ENCODE measurements at places on chromosomes 16 and 17.
A peak's percentile ranks its signal among the peaks of the same experiment; 100 is the strongest.

DNA sequence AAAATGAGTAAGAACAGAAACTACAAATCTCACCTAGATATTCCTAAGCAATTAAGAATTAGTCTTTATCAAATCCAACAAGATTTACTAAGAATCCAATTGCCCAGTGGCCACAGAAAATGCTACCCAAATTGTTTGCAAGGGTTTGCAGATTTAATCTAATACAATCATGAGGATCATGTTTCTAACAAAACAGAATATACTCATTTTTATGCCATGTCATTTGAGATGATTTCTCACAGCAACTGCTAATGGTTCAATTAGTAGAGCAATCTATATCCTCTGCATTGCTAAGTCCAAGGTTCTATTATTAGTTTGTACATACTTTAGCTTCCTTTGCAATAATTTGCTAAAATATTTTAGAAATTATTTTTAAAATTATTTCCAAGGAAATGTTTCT is 41.2 kb downstream of the HELZ start:
- no peak for DNase-seq

DNA sequence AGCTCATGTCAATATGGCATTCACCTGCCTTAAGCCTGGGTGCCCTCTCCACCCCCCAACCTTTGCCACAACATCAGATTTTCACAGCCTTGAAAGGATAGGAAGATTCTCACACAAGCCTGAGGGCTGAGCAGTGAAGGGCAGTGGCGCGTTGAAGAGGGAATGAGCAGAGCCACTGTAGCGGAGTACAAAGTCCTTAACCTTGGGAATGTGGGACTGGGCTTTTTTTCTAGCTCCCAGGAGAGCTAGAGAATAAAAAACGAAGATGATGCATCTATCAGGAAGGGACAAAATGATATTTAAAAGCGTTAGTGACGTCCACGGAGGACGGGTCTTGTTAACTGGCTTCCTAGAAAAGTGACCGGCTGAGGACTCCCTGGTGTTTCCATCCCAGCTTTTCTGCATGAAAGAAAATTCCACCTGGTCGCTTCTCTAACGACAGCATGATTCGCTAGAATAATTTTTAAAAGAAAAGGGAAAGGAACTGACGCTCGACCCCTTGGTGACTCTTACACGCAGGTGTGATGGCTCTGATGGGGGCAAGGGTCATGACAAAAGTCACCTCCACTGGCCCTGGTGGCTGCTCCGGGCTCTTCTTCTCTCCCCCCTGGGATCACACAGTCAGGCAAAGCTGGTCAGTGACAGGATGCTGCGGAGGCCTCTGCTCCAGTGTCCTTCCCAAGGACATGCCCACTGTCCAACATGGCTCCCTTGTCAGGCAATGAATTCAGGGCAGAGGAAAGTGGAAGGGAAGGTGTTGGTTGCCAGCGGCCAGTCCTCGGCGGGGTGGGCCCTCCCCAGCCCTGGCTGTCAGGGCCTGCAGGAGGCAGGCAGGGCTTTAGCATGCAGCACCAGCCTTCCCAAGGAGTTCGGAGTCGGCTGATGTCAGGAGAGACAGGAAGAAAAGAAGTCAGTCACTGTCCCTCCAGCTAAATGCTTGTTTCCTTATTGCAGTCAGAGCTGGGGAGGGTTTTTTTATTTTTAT is 58.4 kb upstream of the IRX3 start:
- no peak for DNase-seq

DNA sequence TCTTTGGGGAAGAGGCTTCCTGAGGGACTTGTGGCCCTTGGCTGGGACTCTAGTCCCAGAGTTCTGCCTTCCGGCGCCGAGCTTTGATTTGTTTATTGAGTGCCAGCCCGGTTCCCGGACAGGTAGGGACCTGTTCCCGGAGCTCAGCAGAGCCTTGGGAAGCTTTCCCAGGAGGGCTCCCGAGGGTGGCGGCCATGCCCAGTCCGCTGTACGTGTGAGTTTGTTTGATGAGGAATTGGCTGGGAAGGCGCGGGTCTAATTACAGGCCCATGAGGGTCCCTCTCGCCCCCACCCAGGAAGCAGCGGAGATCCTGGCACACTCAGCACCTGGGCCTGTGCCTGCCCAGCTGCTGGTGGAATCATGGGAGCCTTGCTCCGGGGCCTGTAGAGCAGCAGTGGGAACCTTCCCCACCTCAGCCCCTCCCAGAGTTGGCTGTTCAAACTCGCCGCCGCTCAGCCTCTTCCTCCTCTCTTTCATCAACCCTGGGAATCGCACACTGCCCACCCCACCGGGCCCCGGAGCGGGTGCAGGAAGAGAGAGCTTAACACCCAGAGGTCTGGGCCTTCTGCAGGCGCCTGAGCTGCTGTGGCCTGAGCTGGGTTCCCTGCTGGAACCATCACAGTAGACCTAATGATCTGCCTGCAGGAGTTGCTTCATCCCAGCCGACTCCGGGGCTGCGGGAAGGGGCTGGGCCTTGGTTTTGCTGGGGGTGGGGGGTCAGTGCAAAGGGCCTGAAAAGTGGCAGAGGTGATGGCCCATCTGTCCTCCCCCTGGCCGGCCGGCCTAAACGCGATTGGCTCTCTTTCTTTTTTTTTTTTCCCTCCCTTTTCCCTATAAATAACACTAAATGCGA is 313.7 kb downstream of the SEC14L1 start:
- DNase-seq, result no peak

DNA sequence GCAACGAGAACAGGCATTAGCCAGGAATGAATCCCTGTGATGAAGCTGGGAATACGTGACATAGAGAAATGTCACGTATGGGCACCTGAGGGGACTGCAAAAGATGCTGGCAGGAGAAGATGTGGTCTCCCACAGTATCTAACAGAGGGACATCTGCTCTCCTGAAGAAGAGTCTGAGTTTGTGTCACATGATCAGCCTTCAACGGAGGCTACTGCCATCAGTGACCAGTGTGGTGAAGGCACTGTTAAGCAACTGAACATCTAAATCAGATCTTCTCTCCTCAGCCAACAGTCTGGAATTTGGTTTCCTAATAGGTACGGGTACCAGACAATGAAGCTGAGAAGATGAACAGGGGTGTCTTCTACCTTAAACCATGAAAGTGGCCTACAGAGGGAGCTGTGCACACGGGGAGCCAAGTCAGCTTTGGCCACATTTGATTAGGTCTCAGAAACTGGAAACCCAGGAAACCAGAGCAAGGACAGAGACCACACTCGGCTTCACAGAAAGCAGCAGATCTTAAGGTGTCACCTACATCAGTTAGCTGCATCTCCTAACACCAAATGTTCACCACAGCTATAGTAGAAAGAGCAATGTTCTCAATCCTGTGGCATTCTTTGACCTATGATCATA is 41.8 kb downstream of the BRD7 start:
- DNase-seq, result no peak

DNA sequence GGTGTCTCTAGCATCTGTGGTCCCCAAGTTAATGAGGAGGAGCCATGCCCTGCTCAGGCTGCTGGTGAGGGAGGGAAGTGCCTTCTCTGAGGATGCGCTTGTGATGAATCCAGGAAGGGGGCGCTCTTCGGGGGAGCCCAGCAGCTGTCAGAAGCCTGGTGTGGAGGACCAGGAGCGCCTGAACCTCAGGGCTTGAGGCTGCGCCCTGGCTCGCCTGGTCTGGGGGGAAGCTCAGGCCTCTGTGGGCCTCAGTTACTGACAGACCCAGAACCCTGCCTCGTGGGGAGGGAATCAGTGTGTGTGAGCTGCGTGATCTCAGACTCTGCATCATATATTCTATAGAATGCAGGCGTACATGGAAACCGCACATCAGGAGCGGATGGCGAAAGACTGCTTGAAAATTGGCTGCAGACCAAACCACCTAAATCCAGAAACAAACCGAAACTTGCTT is 126.1 kb downstream of the SEC14L1 start:
- DNase-seq, result no peak

- DNase-seq, result peak; percentile 23
Observed at GRCh38 chr17:33551911-33552310, 258.8 kb upstream of the ASIC2 start.

DNA sequence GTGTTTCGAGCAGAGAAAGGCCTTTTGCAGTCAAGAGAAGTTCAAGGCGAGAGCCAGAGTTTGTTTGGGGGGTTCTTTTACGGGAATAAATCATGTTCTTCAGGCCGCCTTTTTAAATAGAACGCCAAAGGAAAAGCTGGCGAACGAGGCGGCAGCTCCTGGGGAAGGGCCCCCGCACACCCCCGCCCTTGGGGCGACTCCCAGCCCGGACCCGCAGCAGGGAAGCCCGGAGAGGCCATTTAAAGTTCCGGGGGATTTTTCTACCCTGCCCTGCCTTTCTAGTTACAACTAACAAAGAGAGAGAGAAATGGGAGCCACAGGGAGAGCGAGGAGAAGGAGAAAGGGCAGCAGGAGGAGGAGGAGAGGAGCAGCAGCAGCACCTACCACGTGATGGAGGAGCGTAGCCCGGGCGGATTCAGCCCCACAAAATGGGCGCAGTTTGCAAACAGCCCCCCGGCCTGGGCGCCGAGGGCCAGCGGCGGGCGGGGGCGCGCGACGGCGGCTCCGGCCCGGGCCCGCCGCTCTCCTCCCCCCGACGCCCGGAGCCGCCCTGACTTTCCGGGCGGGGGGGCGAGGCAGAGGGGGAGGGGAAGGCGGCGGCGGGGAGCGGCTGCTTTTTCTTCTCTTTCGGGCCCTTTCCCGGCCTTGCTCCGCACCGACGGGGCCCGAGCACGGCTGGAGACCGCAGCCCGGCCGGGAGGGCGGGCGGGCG is 634 bp downstream of the KANSL1 start:
- DNase-seq, result peak; percentile 75

GRCh38 chr16:48845261-48845660 is 235.3 kb upstream of the N4BP1 start:
- no peak for DNase-seq

GRCh38 chr17:78101112-78101511 is 27.4 kb downstream of the TMC6 start:
- DNase-seq, result no peak

- no peak for DNase-seq
Observed at GRCh38 chr16:65574326-65574966, 452.6 kb upstream of the CDH11 start.

DNA sequence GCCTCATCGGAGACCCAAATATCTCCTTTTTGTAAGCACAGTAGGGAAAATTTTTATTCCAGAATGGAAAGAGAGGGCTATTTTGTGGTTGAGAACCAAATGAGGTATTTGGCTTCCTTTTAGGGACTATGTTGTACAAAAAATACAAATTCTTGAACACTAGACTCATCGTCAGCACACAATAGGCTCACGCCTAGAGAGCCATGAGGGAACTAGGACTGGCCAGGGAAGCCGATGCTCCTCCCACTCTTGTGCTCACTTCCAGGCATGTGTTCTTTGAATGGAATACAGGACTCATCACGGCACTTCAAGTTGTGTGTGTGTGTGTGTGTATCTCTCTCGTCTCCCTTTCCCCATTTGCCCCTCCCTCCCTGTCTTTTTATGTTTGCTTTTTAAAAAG is 17.8 kb upstream of the BLMH start:
- DNase-seq, result no peak

- no peak for DNase-seq
Observed at GRCh38 chr17:65287040-65287439, 149.9 kb downstream of the RGS9 start.

GRCh38 chr16:72878301-72879269 is 169.3 kb downstream of the ZFHX3 start:
- no peak for DNase-seq

GRCh38 chr17:4270736-4271135 is 7.0 kb upstream of the ANKFY1 start:
- no peak for DNase-seq

DNA sequence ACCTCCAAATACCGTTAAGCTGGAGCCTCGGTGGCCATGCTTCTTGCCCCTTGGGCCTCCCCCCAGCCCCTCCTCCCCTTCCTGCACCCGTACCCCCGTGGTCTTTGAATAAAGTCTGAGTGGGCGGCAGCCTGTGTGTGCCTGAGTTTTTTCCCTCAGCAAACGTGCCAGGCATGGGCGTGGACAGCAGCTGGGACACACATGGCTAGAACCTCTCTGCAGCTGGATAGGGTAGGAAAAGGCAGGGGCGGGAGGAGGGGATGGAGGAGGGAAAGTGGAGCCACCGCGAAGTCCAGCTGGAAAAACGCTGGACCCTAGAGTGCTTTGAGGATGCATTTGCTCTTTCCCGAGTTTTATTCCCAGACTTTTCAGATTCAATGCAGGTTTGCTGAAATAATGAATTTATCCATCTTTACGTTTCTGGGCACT is 928 bp downstream of the HBA1 start:
- DNase-seq, result no peak

- DNase-seq, result no peak
Observed at GRCh38 chr17:41728056-41728455, 6.4 kb downstream of the HAP1 start.

DNA sequence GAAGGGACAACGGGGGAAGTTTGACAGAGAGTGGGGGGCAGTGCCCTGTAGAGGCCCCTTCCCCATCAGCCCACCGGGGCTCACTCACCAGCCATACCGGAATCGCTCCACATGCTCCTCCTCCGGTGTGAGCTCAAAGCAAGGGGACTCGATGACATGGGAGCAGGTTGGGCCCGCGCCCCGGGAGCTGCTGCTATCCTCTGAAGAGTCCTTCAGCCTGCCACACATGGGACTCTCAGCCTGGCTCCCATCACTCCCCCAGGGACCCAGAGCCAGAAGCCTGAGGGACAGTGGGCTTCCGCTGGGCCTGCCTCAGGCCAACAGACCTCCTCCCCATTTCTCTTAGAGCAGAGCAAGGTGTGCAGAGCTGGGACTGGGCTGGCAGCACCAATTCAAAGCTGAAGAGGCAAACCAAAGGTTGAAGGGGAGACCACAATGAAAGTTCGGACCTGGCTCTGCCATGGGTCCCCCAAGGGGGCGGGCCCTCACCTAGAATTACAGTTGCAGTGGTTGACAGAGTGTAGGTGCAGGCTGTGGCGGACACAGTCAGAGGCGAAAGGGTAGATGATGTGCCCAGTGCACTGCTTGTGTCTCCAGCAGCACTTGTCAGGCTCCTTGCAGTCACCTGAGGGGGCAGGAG is 7.3 kb downstream of the PROCA1 start:
- DNase-seq, result no peak

GRCh38 chr17:62802561-62803205 is 5.4 kb downstream of the MARCHF10 start:
- DNase-seq, result peak; percentile 28

DNA sequence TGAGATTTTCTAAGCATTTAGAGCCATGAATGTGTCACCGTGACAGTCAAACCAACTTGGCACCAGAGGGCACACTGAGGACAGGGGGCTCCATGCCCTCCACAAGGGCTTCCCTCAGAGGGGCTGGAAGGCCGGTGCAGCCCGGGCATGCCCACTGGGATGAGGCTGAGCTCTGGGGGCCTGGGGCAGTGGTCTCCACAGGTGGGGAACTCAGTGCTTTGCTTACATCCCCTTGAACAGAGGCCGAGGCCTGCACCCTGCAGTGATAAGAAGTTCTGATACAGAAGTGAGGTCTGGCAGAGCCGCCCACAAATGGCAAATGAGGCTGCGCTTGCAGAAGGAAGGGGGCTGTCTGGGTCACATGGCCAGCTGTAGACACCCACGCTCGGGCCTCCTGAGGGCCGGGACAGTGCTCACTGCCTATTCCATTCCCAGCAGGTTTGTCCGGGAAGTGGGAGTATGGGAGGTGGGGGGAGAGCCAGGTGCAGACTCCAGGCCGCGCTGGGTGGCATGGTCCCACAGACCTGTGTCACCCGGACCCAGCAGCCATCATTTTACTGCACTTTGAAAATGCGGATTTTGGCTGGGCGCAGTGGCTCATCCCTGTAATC is 116.8 kb upstream of the CREBBP start:
- no peak for DNase-seq
